Activated CD8-positive, alpha-beta T cell treated with anti-CD3 and anti-CD28 coated beads for 36 hours (primary cell): ENCODE measurements at places on chromosomes 7 and 10.

- no peak for DNase-seq
These were observed 14.7 kb upstream of the ADAM12 start for GRCh38 chr10:126402721-126403695.

GRCh38 chr7:134829380-134829986 lies 50.0 kb downstream of the CALD1 start:
- no peak for DNase-seq

GRCh38 chr7:64628192-64628591 lies 37.7 kb upstream of the ZNF107 start:
- no peak for DNase-seq

GRCh38 chr10:67107670-67108069 lies 181.8 kb downstream of the LRRTM3 start:
- no peak for DNase-seq

GRCh38 chr7:71787513-71787912 lies 624.6 kb downstream of the CALN1 start:
- no peak for DNase-seq

GRCh38 chr10:16853201-16853600 lies 36.0 kb upstream of the RSU1 start:
- no peak for DNase-seq
